ENCODE measurements at places on chromosomes 5 and 9. TPM values are rescaled to one million over a fixed set of nuclear protein-coding genes. Genes with fewer than 3 reads are reported as not detected.

The NME5 gene
- total RNA-seq, result not detected

The ARSI gene
- 42.9 TPM for total RNA-seq

The PSD2 gene
- 0.03 TPM for total RNA-seq

The FAM221B gene
- total RNA-seq, result not detected

The SHOC1 gene
- not detected for total RNA-seq

The LECT2 gene
- total RNA-seq, result not detected

The CARTPT gene
- total RNA-seq, result not detected

The HCN1 gene
- not detected for total RNA-seq

The SOWAHA gene
- total RNA-seq, result 0.14 TPM

The BNIP1 gene
- total RNA-seq, result 16.8 TPM

The DBH gene
- total RNA-seq, result not detected

The TAF11L10 gene
- not detected for total RNA-seq
